ENCODE measurements at places on chromosomes 3 and 15.

- DNase-seq = no peak
Measured at GRCh38 chr15:75431270-75431669, 20.2 kb downstream of the SIN3A start.

DNA sequence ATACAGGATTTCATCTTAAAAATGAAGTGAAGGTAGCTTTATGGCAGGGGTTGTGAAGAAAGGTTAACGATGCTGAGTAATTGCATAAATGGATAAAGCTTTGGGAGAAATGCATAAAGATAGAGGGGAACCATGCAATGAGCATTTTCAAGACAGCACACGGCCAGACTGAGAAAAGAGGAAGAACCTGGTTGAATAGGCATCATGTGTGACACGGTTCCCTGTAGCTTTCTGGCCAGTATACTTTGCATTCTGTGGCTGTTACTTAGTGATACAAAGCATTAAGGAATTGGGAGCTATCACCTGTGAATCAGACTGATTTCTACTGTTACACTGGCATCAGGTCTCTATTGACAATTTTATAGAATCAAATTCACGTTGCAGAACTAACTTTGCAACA, 33.3 kb downstream of the NR2C2 start:
- no peak for DNase-seq

DNA sequence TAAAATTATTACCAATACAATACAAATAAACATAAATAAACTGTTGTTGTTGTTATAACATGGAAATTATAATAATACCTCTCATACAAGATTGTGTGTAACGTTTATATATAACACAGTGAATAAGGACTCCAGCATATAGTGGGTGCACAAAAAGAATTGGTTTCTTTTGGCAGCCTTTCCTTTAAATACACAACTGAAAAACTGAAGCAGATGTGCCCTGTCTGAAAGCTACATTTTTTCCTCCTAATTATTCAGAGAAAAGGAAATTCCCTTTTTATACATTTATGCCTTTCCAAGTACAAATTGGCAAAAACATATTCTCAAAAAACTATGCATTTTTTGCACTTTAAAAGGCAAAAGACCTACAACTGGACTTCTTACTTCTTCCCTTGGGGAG, 928.9 kb upstream of the NR2F2 start:
- DNase-seq = no peak

- no peak for DNase-seq
Measured at GRCh38 chr3:139189943-139190342, 145.3 kb upstream of the PRR23C start.

Measured in activated CD4-positive, alpha-beta T cell treated with anti-CD3 and anti-CD28 coated beads for 24 hours (primary cell).